ENCODE measurements at places on chromosomes 4 and X. TPM values are rescaled to one million over a fixed set of nuclear protein-coding genes. Genes with fewer than 3 reads are reported as not detected.

The TBCK gene
- total RNA-seq: 46.9 TPM

The FAM90A26 gene
- not detected for total RNA-seq

- no peak for DNase-seq
These were observed 53.8 kb downstream of the TNIP2 start for GRCh38 chr4:2702361-2702760.

DNA sequence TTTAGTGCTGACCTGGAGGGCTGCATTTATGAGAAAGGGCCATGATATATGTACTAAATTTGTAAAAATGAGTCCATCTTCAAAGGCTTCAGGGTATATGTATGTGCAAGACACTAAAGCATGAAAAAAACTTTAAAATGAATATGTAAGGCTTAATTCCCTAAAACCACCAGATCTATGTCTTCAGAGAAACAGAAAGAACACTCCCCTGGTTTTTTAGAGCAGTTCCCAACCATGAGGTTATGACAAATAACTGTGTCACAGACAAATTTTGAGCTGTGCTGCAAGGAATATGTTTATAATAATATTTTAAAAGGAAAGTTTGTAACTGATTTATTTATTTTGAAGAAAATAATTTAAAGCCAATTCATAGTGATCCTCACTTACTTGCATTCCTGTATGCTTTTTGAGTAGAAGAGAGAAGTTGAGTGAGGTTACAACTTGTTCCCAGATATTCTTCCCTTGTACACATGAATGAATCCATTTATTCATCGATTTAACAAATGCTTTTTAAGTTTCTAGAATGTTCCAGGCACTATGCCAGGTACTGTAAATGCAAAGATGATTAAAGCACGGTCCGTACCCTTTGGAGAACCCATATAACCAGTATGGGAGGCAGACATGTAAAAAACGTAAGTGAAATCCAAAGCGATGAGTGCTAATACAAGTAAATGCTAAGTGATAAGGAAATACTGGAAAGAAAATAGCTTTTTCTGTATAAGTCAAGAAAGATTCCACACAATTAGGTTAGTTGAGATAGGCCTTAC, 295.2 kb upstream of the DIAPH2 start:
- no peak for DNase-seq

GRCh38 chr4:31236639-31237173, 516.5 kb downstream of the PCDH7 start:
- no peak for DNase-seq

GRCh38 chrX:144327495-144327894, 443.6 kb downstream of the UBE2NL start:
- no peak for DNase-seq

The ELOVL6 gene
- total RNA-seq: 45.6 TPM

The MMRN1 gene
- total RNA-seq: not detected

The RRAGB gene
- total RNA-seq: 11.9 TPM

The NSD2 gene
- 372 TPM for total RNA-seq

DNA sequence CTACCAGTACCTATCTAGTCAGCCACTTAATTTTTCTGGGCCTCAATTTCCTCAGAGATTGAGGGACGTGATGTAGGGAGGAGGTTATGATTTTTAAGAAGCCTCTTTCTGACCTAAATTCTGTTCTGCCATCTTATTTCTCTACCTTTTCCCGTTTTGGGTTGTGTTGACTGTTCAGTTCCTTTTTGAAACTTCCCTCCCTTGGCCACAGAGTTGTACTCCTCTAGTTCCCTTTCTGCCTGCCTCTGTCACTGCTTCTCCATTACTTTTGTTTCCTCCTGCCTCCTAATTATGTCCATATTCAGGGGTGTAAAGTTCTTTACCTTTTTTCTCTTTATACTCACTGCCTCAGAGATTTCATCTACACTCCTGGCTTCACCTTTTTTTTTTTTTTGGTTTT, 25.4 kb downstream of the CLCN5 start:
- no peak for DNase-seq

The UNC5C gene
- not detected for total RNA-seq

The GPC3 gene
- total RNA-seq: not detected

DNA sequence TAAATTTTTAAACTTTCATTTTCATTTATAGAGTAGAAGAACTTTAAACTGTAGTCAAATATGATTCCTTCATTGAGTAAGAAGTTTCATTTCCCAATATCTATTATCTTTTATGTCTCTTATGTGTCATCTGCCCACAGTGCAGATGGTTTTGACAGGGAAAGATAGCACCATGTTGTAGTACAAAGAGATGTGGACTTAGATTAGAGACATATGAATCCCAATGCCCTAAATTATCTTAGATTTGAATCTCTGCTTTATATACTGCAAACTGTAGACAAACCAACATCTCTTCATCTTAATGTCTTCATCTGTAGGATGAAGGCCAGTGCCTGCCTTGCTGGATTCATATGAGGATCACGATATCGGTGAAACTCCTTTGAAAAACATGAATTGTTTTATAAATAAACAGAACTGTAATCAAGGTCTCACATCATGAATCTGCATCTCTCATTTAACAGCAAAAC, 217.5 kb downstream of the BANK1 start:
- no peak for DNase-seq

- no peak for DNase-seq
These were observed 88.4 kb upstream of the SHOX start for GRCh38 chrX:542179-542578.

DNA sequence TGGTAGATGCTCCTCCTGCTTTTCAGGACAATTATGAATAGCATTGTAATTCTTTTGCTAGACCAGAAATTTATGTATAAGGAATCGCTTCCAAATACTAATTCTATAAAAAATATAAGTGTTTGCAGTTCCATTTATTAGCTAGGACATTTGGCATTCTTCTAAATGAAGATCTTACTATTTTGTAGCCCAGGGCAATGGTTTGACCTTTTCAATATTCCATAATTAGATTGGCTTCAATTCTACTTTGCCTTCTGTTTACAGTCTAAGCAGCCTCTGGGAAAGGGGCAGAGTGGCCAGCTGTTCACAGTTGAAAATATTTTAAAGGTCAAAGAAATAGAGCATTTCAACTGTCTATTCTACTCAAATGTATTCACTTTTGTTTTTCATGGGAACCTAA, 912.1 kb upstream of the GRIA3 start:
- no peak for DNase-seq

DNA sequence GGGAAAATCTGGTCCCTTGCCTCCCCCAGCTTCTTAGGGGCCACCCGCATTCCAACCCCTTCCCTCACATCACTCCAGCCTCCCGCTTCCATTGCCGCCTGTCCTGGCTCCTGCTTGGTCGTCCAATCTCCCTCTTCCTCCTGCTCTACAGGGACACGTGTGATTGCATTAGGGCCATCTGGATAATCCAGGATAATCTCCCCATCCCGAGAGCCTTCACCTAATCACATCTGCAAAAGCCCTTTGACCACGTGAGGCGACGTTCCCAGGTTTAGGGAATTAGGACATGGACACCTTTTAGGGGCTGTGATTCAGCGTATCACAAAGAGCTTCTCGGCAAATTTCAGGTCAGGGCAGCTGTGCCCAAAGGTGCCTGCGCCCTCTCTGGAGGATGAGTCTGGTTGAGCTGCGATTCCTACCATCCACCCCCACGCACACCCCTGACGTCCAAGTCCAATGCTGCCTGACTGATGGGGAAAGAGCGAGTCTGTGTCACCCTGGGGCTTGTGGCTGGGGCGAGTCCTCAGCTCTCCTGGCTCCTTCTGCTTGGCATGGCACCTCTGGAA, 104.6 kb downstream of the PSAPL1 start:
- DNase-seq: no peak

The DCAF12L2 gene
- total RNA-seq: not detected

The POLN gene
- total RNA-seq: 3.5 TPM

The HERC5 gene
- total RNA-seq: not detected
